Gastrocnemius medialis (tissue), 4 donors: ENCODE measurements at places on chromosomes 4 and X.
A peak's percentile ranks its signal among the peaks of the same experiment; 100 is the strongest.

GRCh38 chrX:112058255-112058654 lies 24.3 kb downstream of the TRPC5 start:
- H3K27ac ChIP-seq: no peak overlapping the region
- no peaks in the 10 kb centered on the region for H3K27me3 ChIP-seq
- no peaks in the 10 kb centered on the region for H3K4me1 ChIP-seq

- peaks cover 13% of the 10 kb centered on the region for H3K4me1 ChIP-seq
- H3K27ac ChIP-seq: peak overlapping the region; percentile 79
- no peaks in the 10 kb centered on the region for H3K27me3 ChIP-seq
Observed at GRCh38 chrX:20315140-20315539, 48.4 kb upstream of the RPS6KA3 start.

DNA sequence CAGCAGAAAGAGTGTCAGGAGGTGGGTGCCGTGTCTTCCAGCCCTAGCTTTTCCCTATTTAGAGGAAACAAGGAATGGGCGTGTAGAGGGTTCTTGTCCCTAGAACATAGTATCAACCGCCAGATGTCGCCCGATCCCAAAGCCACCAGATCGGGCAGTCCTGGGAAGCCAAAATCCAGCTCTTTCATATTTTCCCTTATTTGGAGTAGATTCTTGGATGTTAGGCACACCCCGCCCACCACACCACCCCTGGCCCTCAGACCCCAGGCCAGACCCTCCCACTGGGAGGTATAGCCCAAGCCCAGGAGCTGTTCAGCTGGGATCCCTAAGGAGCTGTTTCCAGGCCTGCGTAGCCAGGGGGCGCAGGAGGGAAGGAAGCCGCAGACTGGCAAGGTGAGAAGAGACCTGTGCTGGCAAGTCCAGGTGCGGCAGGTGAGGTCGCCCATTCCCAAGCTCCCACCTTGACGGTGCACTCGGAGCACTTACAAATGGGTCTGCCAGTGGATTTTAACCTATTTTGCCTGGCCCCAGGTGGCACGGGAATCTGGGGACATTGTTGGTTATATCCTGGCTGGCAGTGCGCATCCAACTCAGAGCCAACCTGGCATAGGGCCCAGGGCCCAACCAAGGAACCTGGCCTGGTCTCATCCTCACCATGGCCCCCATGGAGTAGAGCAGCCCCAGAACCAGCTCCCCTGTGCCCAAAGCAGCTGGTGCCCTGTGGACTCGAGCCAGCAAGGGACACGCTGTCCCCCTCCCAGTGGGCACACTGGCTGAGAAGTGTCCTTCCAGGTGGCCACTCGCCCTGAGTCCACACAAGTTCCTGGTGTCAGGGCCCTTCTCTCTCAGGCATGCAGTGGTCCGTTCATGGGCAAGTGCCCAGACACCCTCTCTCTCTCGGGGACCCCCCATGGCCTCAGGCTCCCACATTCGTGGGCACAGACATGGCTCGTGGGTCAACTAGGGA lies 811 bp downstream of the FLNA start:
- H3K4me3 ChIP-seq: peak overlapping the region; percentile 36
- no peaks in the 10 kb centered on the region for H3K27me3 ChIP-seq
- peaks cover 4% of the 10 kb centered on the region for H3K4me1 ChIP-seq
- DNase-seq: no peak
- H3K36me3 ChIP-seq: no peaks in the 10 kb centered on the region

- H3K36me3 ChIP-seq: no peaks in the 10 kb centered on the region
- no peaks in the 10 kb centered on the region for H3K27me3 ChIP-seq
- no peak overlapping the region for H3K27ac ChIP-seq
- H3K4me1 ChIP-seq: no peaks in the 10 kb centered on the region
Observed at GRCh38 chrX:119251386-119251785, 15.3 kb downstream of the PGRMC1 start.
